ENCODE measurements at places on chromosomes 5 and 9. TPM values are rescaled to one million over a fixed set of nuclear protein-coding genes. Genes with fewer than 3 reads are reported as not detected.

MCIDAS gene
- total RNA-seq = not detected

PPP2R2B gene
- total RNA-seq = 1.5 TPM

PTGS1 gene
- total RNA-seq = 16.3 TPM

SH3TC2 gene
- 1.2 TPM for total RNA-seq

INSL4 gene
- not detected for total RNA-seq

UBE2QL1 gene
- total RNA-seq = 0.05 TPM

ACOT12 gene
- not detected for total RNA-seq

OR13D1 gene
- total RNA-seq = not detected
